Left cardiac atrium (tissue), 4 donors: ENCODE measurements at places on chromosomes 4 and X.

DNA sequence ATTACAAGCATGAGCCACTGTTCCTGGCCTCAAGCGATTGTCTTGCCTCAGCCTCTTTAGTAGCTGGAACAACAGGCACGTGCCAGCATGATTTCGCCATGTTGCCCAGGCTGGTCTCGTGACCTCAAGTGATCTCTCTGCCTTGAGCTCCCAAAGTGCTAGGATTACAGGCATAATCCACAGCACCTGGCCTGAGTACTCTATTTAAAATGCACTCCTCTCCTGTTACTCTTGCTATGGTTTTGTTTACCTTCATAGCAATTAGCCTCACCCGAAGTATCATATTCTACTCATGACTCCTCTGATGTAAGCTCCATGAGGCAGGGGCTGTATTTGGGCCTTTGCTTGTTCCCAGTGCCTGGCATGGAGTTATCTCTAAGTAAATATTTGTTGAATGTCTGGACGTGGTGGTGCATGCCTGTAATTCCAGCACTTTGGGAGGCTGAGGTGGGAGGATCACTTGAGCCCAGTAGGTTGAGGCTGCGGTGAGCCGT, 92.5 kb upstream of the SLC34A2 start:
- no peak for DNase-seq

DNA sequence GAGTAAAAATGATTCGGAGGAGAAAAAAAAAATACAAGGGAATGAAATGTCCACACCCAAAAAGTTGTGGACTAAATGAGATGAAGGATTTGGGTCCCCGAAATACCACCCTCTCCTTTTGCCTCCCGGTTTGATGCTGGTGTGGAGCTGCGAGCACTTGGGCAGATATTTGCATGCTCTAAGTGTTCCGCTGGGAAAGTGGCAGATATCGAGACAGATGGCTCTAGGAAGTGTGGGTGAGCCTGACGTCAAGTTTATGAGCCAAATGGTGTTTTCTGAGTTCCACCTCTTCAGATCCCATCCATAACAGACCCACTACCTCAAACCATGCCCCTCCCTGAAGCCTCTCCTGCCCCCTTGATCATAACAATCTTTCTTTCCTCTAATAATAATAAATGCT, 228.6 kb downstream of the QDPR start:
- DNase-seq: no peak

DNA sequence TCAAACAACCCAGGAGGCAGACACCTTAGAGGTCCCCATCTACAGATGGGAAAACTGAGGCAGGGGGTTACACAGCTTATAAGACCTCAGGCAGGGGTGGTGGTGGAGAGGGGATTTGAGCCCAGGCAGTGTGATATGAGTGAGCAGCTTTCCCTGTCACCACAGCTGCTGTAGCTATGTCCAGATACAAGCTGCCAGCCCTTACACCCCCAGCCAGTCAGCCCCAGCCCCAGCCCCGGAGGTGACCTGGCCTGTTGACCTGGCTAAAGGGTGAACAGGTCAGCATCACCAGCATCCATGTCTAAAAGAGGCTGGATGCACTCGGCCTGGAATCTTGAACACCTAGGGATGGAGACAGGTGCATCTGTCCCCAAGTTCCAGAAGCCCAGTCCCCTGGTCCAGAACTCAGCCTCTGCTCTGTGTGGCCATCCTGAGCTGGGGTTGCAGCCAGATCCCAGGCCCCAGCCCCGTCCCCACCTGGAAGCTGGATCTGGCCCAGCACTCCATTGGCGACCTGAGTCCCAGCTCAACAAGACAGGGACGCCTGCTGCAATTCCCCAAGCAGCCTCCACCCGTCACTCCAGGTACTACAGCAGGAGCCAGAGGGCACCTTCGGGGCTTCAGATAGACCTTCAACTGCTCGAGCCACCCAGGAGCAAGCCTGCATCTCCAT, 89.5 kb downstream of the JAKMIP1 start:
- no peak for DNase-seq

DNA sequence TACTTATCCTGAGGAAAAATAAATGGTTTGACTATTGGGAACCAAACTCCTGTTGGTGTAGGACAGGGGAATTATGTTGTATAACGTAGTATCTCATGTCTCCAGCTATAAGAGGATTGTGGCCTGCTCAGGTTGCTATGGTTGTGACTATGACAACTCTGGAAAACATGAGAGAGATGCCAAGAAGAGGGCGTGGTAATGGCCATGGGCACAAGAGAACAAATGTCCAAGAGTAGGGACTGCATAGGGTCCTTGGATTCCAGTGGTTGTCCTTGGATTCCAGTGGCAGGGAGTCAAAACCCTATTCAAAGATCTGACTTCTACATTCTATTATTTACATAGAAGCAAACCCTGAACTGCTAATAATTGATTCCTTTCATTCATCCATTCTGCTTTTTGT, 6.8 kb upstream of the MOB1B start:
- DNase-seq: no peak

GRCh38 chr4:137156054-137156453, 376.2 kb downstream of the PCDH18 start:
- no peak for DNase-seq

GRCh38 chr4:100895556-100896197, 377.9 kb upstream of the EMCN start:
- DNase-seq: no peak

DNA sequence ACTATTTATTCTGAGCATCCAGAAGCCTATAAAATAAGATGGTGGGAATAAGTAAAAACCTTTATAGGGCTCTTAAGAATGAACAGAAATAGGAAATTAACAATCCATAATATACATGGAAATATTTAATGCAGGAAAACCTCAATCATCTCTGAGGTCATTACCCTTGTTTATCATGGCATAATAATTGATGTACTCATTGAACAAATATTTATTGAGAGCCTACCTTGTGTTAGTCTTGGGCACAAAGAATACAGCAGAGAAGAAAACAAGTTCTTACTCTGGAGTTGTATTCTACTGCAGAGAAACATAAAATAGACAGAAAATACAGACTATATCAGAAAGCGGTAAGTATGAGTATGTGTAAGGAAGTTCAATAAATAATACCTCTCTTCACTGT, 167.2 kb downstream of the COX18 start:
- no peak for DNase-seq

GRCh38 chr4:40190880-40191815, 5.7 kb upstream of the RHOH start:
- DNase-seq: no peak

DNA sequence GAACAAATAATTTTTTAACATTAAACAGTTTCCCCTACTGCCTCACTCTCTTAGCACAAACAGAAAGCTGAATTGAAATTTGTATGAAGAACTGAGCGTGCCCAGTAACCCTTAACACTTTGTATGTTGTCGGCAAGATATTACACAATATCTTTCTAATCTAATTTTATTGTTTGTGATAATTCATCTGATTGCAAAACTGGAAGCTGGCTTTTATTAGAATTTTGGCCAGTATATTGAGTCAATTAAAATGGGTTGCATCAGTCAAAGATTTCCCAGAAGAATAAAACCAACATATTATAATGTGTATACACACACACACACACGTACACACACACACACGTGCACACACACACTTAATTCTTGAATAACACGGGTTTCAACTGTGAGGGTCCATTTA, 2332.1 kb downstream of the PCDH7 start:
- DNase-seq: no peak

- no peak for DNase-seq
Measured at GRCh38 chr4:168150420-168151050, 58.2 kb downstream of the ANXA10 start.

DNA sequence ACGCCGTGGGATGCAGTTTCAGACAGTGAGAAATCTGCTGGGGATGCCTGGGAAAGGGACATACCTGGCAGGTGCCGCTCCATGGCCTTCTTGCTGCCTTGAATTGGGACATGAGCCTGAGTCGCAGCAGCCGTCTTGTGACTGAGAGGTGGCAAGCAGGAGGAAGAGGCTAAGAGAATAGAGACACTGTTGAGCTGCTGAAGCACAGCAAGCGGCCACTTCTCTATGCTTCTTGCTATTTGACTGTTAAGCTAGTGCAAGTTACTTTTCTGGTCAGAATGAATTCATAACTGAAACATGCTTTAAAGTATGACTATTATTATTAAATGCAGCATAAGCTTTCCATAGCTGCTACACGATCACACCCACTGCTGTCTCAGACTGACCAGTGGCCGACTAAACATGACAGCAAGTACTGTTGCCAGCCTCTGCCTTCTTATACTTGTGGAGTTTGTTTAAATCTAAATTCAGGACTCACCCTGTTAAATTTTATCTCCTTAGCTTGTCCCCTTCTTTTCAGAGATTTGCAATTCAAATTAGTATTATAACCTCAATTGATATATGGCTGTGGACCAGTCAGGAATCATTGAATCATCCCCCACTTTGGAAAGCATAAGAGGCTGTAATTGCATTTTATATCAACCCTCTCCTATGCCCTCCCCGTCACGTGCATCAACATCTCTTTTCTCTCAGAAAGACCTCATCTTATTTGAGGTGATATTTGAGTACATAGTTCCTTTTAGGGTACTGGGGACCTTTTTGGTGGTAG, 24.8 kb upstream of the ACSL1 start:
- no peak for DNase-seq

- DNase-seq: peak; percentile 42
Measured at GRCh38 chrX:33434256-33435092, 223.1 kb upstream of the DMD start.

GRCh38 chr4:17370818-17371217, 141.1 kb downstream of the QDPR start:
- DNase-seq: no peak

GRCh38 chr4:61619528-61619927, 419.4 kb downstream of the ADGRL3 start:
- DNase-seq: no peak

GRCh38 chr4:182015014-182015413, 228.2 kb upstream of the TENM3 start:
- DNase-seq: no peak

- DNase-seq: no peak
Measured at GRCh38 chr4:107913283-107913899, 18.0 kb upstream of the CYP2U1 start.

- no peak for DNase-seq
Measured at GRCh38 chr4:131093303-131093702, 1997.4 kb downstream of the C4orf33 start.

- DNase-seq: no peak
Measured at GRCh38 chr4:116101321-116101720, 984.1 kb downstream of the TRAM1L1 start.

DNA sequence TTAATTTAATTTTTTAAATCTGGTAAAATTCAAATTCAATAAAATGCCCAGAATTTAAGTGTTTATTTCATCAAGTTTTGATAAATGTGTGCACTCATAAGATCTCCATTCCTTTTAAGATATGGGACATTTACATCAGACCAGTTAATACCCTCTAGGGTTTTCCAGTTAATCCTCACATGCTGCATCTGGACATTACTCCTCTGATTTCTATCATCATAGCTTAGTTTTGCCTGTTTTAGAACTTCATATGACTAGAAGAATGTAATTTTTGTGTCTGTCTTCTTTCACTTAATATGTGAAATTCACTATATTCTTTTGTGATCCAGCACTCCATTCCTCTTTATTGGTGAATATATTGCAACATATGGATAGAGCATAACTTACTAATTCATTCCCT, 727.7 kb upstream of the FAM241A start:
- DNase-seq: no peak

DNA sequence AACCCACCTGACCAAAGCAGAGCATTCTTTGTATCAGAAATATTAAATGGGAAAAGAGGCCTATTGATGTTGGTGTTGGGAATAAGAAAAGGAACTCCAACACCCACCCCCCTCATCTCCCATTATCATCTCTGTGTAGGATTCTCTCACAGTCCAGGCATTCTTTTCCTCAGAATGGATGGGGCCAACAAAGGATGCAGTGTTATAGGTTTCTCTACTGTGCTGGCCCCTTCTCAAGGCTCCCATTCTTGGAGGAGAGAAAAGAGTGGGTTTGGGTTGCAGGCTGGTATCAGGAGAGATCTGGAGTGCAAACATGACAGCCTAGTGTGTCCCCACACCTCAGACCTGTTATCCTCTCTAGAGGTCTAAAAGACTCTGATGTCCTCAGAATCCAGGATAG, 59.6 kb downstream of the UGT8 start:
- no peak for DNase-seq

DNA sequence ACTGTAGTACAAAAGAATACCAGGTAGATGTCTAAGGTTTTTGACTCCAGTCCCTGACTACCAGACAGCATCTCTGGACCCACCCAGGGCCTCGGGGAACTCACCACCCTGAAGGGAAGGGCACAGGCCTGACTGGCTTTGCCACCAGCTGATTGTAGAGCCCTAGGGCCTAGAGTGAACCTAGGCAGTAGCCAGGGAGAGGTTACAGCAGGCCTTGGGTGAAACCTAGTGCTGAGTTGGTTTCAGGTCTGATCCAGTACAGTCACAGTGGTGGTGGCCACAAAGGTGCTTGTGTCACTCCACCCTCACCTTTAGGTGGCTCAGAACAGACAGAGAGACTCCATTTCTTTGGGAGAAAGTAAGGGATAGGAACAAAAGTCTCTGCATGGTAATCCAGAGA, 244.8 kb downstream of the KLHL13 start:
- DNase-seq: no peak

- DNase-seq: peak; percentile 35
Measured at GRCh38 chr4:81635739-81636138, 164.0 kb upstream of the RASGEF1B start.

DNA sequence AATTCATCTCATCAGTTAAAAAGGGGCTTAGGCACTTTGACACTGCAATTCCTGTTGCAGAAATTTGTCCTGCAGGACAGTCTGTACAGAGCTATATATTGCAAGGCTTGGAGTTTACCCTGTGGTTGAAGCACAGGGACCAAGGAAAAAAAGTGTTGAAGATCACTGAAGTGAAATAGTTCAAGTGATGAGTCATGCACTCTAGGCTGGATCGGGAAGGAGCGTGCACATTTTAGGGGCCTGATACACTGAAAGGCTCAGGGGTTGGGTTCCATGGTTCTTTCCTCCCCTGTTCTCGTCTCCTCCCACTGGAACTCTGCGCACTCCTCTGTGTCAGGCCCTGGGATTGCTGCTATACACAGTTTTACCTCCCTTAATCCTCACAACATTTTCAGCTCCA, 104.9 kb upstream of the ARMCX2 start:
- no peak for DNase-seq

DNA sequence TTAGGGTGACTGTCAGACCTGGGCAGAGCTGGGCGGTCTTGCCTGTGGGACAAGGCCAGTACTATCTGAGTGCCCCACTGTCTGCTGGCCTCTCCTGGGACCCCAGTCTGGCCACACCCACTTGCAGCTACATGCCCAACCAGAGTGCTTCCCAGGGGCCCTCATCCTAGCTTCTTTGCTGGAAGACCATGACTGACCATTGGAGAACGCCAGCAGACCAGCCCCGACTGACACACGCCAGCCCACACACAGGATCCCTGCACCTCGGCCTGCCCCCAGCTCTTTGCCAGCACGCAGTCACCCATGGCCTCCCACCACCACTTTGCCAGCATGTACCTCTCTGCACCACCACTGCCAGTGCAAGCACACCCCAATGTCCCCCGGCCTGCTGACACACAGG, 585.7 kb downstream of the ZNF674 start:
- no peak for DNase-seq

DNA sequence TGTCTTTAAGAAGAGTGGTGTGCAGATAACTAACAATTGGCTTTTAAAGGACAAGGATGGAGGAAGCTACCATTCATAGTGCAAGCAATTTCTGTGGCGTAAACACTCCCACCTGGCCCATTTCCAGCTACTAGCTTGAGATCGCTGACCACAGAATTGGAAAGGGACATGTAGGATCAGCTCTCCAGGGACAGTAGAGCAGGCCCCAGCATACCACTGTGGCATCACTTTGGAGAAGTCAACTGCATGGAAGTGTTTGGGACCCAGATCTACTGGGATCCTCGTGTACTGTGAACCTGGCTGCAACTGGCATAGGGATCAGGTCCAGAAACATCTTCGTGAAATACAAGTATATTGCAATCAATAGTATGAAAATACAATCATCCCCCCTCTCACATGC, 515.0 kb downstream of the INPP4B start:
- DNase-seq: peak; percentile 45
